ENCODE measurements at places on chromosomes 4 and X. TPM values are rescaled to one million over a fixed set of nuclear protein-coding genes. Genes with fewer than 3 reads are reported as not detected.

Gene TXK
- 0.35 TPM for polyA plus RNA-seq

DNA sequence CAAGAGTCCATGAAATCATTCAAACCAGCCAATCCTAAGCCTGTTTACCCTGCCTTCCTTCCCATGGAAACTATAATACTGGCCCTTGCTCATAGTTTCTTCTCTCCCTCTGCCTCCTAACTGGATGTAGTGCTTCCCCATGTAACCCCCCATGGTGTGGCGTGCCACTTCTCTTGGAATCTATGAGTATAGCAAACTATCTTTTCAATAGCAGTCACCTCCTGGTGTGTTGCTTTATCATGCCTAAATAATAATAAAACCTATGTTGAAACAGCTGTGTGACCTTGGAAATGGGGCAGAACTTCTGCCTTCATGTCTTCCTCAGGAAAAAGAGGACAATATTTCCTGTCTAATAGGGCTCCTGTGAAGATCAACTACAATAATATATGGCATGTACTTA, 234.8 kb upstream of the EDNRA start:
- DNase-seq, result no peak

DNA sequence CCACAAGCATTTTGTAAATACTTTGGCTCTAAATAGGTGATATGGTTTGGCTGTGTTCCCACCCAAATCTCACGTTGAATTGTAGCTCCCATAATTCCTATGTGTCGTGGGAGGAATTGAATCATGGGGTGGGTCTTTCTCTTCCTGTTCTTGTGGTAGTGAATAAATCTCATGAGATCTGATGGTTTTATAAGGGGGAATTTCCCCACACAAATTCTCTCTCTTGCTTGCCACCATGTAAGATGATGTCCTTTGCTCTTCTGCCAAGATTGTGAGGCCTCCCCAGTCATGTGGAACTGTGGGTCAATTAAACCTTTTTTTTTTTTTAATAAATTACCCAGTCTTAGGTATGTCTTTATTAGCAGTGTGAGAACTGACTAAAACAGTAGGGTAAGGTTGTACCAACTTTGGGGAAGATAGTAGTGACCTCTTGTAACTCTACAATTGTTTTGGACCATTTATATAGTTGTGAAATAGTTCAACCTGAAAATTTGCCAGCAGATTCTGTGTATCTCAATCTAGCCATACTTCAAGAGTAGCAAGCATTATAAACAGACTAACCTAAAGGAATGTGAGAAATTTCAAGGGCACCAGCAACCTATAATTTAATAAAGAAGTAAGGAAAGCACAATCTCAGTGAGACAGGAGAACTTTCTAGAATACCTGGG, 727.8 kb downstream of the GRID2 start:
- no peak for DNase-seq

Gene CXorf58
- 0.38 TPM for polyA plus RNA-seq

- DNase-seq, result no peak
These were observed 116.2 kb downstream of the TMA16 start for GRCh38 chr4:163610648-163611047.

DNA sequence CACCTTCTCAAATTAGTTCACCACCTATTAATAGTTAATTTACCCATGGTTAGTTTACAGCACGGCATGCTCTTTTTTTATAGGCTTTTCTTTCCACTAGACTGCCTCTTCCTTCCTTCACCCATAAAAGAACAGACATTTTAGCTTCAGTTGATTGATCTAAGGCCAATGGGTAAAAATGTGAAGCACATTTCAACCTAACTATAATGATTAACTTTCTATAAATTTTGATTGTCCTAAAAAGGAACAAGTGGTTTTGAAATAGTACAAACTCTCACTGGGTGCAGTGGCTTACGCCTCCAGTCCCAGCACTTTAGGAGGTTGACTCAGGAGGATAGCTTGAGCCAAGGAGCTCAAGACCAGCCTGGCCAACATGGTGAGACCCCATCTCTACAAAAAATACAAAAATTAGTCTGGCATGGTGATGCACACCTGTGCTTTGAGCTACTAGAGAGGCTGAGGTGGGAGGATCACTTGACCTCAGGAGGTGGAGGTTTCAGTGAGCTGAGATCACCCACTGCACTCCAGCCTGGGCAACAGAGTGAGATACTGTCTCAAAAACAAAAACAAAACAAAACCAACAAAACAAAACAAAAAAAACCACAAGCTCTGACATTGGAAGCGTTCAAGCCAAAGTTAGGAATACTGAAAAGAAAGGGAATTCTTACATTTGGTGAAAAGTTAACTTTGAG, 89.9 kb upstream of the FAT1 start:
- no peak for DNase-seq

DNA sequence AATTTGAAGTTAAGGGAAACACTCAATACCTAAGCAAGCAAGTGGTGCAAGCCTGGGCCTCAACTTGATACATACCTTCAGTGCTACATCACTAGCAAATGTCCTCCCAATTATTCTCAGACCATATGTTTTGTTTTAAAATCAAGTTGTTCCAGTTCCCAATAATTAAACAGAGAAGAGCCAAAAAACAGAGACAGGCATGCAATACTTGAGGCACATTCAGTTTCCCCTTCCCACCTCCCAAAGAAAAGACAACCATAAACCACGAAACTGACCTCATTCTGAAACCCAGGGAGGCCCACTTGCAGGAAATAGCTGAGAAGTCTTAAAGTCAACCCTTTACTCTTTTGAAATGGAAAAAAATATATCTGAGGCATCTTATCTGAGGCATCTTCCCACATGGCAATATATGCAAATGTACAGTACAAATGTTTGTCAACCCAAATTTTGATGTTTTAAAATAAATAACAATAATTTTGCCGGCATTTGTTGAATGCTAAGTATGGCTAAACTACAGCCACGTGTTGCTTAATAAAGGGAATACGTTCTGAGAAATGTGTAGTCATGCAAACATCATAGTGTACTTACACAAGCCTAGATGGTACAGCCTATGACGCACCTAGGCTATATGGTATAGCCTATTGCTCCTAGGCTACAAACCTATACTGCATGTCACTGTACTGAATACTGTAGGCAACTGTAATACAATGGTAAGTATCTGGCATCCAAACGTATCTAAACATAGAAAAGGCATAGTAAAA, 147.5 kb downstream of the TSPAN5 start:
- DNase-seq, result no peak

Gene IL2RG
- 0.95 TPM for polyA plus RNA-seq

- DNase-seq, result peak; percentile 7
These were observed 62.1 kb upstream of the LANCL3 start for GRCh38 chrX:37509349-37509748.

DNA sequence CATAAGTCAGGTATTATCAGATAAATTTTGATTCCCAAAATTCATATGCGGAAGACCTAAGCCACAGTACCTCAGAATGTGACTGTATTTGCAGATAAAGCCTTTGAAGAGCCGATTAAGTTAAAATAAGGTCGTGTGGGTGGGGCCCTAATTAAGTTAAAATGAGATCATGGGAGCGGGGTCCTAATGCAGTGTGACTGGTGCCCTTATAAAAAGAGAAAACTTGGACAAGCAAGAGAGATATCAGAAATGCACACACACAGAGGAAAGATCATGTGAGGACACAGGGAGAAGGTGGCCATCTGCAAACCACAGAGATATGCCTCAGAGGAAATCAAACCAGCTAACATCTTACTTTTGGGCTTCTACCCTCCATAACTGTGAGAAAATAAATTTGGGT, 236.1 kb downstream of the FBXO8 start:
- DNase-seq, result no peak

DNA sequence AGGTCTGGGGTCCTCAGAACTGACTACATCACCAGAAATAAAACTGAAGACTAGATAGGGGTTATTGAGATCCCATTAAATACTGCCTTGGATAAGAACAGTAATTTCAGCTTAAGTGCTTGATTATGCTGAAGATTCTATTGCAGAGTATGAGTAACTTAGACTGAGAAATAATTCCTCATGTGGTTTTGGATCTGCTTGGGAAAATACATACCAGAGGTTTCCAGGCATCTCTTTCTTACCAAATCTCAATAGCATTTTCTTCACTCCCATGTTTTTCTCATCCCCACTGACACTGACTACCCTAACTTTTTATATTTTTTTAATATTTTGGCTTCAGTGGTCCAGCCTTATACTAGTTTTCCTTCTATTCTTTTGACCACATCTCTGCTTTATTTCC, 92.0 kb upstream of the TEX13D start:
- DNase-seq, result no peak

Gene ENOPH1
- polyA plus RNA-seq, result 99.3 TPM

- no peak for DNase-seq
These were observed 14.6 kb downstream of the CTBP1 start for GRCh38 chr4:1234309-1234695.
